ENCODE measurements at places on chromosomes 6 and 20.

GRCh38 chr20:61937963-61938838 lies 127.5 kb downstream of the TAF4 start:
- no peak for DNase-seq

GRCh38 chr6:53251033-53251672 lies 97.6 kb downstream of the ELOVL5 start:
- no peak for DNase-seq

DNA sequence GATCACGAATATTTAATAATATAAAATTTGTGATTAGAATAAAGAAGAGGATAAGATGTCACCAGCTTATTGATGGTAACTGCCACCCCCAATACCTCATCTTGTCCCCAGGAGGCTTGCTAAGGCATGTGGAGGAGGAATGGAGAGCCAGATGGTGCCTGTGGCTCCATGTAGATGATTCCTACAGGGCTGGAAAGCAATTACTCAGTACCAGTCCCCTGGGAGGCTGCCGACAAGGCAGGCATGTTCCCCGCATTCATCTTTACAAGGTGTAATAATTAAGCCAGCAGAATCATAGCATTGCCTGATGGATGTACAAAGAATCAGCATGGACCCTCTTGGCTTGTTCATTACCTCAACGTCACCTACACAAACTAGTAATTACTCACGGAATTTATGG lies 155.3 kb downstream of the PLCB1 start:
- no peak for DNase-seq

- DNase-seq, result no peak
Measured at GRCh38 chr6:166415306-166415705, 32.6 kb upstream of the MPC1 start.

DNA sequence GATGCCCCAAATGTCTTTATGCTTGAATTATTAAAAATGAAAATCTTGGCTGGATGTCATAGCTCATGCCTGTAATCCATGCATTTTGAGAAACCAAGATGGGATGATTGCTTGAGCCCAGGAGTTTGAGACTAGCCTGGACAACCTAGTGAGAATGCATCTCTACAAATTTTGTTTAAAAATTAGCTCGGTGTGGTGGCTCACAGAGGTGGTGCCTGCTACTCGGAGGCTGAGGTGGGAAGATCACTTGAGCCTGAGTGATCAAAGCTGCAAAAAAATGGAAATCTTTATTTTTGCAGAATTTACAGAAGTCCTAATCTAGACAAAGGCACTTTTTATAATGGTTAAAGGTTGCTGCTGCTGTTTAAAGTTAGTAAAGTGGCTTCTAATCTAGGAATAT lies 20.0 kb upstream of the COL19A1 start:
- DNase-seq, result no peak
